ENCODE measurements at places on chromosomes 4 and X. TPM values are rescaled to one million over a fixed set of nuclear protein-coding genes. Genes with fewer than 3 reads are reported as not detected.

The FAM47E gene
- total RNA-seq, result 2.2 TPM

The PRDM8 gene
- total RNA-seq, result 0.88 TPM

The KIF4A gene
- 52.9 TPM for total RNA-seq

The STPG2 gene
- total RNA-seq, result not detected

Data from PC-9 (cell line).